H1 (cell line): ENCODE measurements at places on chromosomes 12 and 14.
A peak's percentile ranks its signal among the peaks of the same experiment; 100 is the strongest.

DNA sequence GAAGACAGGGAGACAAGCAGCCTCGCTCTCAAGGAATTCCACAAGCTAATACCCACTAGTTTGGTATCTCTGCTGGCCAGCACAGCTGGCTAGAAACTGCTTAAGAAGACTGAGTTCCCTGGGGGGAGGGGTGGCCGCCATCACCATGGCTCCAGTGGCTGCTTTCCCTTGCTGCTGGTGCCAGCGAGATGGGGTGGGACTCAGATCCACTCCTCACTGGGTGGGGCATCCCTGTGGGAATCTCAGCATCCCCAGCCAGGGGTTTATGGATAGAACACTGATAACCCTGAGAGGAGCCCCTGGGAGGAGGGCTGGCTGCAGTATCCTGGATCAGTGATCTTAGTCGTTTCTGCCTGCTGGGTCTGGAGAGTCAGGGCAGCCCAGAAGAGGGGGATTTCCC lies 170.6 kb upstream of the MDGA2 start:
- no peak overlapping the region for H3K4me3 ChIP-seq
- H3K36me3 ChIP-seq: no peaks in the 10 kb centered on the region
- no peaks in the 10 kb centered on the region for H3K4me1 ChIP-seq
- no peaks in the 10 kb centered on the region for H3K27me3 ChIP-seq
- DNase-seq: no peak

GRCh38 chr12:69918287-69918686 lies 93.3 kb downstream of the MYRFL start:
- no peak for DNase-seq
- H3K36me3 ChIP-seq: no peaks in the 10 kb centered on the region
- no peaks in the 10 kb centered on the region for H3K27me3 ChIP-seq
- H3K27ac ChIP-seq: no peak overlapping the region

DNA sequence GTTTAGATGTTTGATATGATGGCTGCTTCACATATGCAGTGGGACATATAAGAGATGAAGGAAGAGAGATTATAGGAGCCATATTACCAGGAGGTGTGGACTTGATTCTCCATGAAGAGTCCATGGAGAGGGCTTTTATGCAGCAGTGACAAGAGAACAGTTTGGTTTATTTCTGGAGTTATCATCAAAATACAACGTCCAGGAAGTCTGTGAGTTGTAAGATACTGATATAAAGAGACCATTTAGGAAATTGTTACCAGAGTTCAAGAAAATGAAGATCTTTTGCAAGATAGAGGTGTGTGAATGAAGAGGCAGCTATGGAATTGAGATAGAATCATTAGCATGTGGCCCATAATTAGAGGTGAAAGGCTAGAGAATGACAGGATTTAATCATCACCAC lies 431.7 kb downstream of the NPAS3 start:
- H3K27me3 ChIP-seq: no peaks in the 10 kb centered on the region
- DNase-seq: no peak
- no peak overlapping the region for H3K4me3 ChIP-seq
- H3K36me3 ChIP-seq: no peaks in the 10 kb centered on the region; the same call in 1 of the 2 replicates
- no peaks in the 10 kb centered on the region for H3K4me1 ChIP-seq
- no peak overlapping the region for H3K27ac ChIP-seq

DNA sequence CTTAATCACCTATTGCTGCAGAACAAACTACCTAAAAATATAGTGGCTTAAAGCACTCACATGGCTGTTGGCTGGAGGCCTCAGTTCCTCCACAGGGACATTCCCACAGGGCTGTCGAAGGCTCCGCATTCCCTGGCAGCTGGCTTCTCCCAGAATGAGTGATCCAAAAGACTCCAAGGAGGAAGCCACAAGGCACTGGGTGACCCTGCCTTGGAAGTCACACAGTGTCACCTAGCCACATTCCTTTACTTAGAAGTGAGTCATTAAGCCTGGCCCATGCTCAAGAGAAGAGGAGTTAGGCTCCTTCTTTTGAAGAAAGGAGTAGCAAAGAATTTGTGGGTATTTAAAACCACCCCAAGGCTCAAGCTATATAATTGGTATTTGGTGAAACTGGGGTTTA lies 63.9 kb upstream of the MAP1LC3B2 start:
- no peak overlapping the region for H3K4me3 ChIP-seq
- H3K36me3 ChIP-seq: no peaks in the 10 kb centered on the region
- H3K27ac ChIP-seq: no peak overlapping the region
- DNase-seq: no peak
- peaks cover 10% of the 10 kb centered on the region for H3K4me1 ChIP-seq
- no peaks in the 10 kb centered on the region for H3K27me3 ChIP-seq

GRCh38 chr14:55052269-55052930 lies 953 bp downstream of the MAPK1IP1L start:
- peak overlapping the region; percentile 99 for H3K27ac ChIP-seq
- H3K27me3 ChIP-seq: no peaks in the 10 kb centered on the region
- H3K4me3 ChIP-seq: peak overlapping the region; percentile 97
- DNase-seq: no peak

DNA sequence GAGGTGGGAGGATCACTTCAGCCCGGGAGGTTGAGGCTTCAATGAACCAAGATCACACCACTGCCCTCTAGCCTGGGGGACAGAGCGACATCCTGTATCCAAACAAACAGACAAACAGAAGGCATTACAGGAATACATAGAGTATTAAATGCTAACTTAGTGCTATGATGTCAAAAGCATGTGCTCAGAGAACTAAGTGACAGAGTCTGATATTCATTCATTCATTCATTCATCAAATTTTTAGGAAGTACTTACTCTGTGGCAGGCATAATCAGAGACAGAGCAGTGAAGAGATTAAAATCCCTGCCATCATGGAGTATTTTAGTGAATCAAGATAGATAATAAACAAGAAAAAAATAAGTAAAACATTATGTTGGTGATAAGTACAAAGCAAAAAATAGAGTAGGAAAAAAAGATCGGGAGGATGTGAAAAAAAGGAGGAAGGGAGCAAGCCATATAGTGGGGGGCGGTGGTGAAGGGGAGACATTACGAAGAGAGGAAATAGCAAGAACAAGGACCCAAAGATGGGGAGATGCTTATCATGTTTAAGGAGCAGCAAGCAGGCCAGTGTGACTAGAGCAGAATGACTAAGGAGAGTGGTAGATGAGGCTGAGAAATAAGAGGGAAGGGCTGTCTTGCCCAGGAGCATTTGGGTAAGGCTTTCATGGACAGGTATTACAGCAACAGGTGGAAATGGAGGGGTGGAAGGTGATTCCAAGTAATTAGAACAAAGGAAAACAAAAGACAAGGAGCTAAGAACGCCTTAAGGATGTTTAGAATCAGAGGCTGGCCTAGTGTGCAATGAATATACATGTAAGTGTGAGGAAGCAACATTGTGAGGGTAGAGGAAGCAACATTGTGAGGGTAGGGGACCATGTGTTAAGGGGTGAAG lies 2.8 kb downstream of the MAP4K5 start:
- H3K36me3 ChIP-seq: no peaks in the 10 kb centered on the region
- H3K4me3 ChIP-seq: no peak overlapping the region
- H3K4me1 ChIP-seq: peaks cover 5% of the 10 kb centered on the region; the same call in 1 of the 2 replicates
- no peak overlapping the region for H3K27ac ChIP-seq
